BE2C (cell line): ENCODE measurements at places on chromosomes 1 and 21.

DNA sequence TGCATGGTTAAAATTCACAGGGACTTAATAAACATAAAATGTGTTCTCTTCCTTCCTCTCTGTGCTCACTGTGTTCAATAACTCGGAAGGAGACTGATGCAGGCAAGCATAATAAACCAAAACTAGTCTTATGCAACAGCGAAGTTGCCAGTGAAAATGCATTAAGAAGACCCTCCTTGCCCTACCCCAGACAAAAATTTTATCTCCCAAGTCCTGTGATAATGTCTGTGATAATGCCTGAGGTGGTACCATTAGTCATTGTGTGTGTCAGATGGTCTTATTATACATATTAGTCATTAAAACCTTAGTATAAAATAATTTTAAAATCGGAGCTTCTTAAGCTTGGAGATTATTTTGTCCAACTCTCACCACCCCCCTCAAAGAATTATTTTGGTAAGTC lies 97.8 kb downstream of the NGF start:
- DNase-seq: no peak

- DNase-seq: no peak
These were observed 159.1 kb upstream of the C8B start for GRCh38 chr1:57124768-57125446.

DNA sequence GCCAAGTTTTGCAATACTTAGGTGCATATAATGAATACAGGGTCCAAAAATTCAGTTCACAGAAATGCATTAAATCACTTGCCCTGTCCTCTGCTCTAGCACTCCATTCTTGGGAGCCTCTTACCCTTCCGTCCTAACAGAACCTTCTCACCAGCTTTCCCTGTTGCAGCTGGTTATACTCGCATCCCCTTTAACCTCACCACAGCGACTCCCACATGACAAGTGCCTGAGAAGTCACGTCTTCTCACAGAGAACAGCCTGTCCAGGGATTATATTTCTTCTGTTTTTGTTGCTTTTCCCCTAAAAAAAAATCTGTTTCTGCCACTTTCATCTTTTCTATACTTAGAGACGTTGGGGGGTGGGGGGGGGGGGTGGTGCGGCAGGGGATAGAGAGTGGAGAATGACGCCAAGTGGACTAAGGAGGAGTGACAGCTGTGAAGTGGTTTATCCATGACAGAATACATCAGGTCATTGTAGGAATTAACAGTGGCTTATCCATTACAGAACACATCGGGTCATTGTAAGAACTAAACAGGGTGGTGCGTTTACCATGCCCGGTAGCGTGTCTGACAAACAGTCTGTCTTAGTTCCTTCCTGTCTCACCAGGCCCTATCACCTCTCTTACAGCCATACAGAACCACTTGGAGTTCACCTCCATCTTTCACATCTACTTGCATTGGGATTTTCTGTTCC lies 117.6 kb downstream of the UBE2U start:
- no peak for DNase-seq

DNA sequence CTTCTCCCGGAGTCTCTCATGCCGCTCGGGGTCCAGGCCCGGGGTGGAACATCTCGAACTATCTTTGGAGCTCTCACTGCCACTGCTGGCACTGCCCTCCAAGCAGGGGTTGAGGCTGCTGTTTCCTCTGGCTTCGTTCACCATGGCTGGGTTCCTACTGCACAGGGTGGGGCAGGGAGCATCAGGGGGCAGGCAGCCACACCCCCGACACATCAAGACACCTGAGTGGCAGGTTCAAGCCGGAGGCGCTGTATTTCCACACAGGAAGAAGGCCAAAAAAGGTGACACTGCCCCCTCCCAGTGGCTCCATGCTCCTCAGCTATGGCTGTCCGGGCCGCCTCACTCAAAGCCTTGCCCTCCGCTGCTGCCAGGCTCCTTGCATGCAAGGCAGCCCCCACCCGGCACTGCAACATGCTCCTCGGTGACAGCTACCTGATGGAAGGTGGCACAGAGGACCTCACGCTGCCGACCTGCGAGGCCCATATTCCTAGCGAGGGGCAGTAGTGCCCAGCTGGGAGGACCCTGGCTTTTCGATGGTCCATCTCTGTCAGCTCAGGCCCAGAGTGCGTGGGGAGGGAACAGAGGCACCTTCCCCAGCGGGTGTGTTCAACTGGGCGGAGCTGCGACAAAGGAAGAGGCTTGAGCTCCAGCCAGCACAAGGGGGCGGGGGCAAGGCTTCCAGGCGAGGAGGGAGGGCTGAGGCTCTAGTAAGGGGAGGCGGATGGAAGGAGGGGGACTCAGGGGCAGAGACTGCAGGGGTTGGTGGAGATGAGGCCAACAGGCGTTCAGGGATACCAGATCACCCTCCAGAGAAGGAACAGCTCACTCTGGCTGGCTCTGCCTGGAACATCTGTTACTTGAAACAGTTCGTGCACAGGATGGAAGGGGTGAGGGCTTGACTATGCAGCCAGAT lies 2.5 kb downstream of the MTHFR start:
- peak; percentile 81 for DNase-seq

GRCh38 chr1:172342584-172343239 lies 77.8 kb upstream of the C1orf105 start:
- DNase-seq: no peak

- DNase-seq: no peak
These were observed 361.9 kb downstream of the HLX start for GRCh38 chr1:221241157-221241556.

DNA sequence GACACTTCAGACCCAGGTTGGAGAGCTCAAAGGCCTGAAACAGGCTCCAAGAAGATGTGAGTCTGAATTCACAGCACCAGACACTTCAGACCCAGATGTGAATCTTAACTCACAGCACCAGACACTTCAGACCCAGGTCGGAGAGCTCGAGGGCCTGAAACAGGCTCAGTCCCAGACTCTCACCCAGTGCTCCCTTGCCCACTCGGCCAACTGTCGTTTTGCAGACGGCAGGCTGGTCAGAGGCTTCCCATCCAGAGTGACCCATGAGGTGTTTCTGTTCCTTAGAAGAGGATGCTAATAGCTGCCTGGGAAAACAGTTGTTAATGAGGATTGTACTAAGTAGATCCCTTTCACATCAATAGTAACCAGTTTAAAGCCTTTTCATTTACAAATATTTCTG lies 88.4 kb downstream of the ADARB1 start:
- no peak for DNase-seq

- DNase-seq: no peak
These were observed 125.3 kb upstream of the HMGB4 start for GRCh38 chr1:33738536-33738935.

- DNase-seq: no peak
These were observed 301.0 kb downstream of the RWDD3 start for GRCh38 chr1:95534985-95535384.

DNA sequence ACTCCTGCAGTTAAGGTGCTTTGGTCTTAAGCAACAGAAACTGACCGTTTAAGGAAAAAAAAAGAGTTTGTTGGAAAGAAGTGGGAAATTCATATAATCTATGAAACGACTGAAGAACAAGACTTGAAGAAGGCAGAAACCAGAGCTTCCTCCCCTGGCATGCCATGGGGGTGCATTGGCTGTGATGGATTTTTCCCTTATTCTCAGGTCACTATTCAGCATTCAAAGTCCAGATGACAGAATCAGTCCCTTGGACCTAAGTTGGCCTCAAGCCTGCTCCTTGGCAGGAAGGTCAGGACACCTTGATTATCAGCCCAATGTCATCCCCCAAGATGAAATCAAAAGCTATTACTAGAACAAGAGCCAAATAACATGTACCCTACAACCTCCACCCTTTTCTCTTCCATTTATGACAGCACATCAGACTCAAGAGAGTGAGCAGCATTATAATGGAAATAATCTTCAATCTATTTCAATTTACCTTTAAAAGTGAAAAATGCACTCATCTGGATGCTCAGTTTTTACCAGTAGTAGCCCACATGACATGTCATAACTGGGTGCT lies 15.8 kb upstream of the TMEM9 start:
- DNase-seq: no peak

- DNase-seq: no peak
These were observed 273.1 kb upstream of the SNX7 start for GRCh38 chr1:98388441-98388840.

DNA sequence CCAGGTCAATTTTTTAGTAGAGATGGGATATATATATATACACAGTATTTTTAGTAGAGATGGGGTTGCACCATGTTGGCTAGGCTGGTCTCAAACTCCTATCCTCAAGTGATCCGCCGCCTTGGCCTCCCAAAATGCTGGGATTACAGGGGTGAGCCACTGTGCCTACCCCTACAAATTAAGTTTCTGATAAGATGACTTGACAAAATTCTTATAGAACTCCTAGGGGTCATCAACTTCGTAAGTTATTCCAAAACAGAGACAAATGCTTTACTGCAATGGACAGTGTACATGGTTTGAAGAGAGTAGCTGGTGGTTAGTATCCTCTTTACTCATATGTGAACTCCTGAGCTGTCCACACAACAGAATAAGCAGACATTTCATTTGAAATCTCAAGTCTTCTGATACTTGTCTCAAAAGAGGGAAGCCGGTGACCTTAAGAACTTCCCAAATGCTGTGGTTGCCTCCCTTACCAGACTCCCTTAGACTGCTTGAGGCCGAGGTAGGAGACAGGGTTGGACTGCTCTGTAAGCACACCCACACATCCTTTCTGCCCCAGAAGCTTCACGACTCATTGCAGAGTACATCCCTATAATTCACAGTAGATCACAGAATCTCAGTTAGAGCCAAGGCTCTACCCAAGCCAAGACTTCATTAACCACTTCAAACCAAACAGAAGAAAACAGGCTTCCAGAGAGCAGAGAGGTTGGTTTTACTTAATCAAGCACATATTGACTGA lies 244.1 kb upstream of the IRF2BP2 start:
- DNase-seq: no peak

- DNase-seq: no peak
These were observed 19.2 kb upstream of the ID3 start for GRCh38 chr1:23578311-23578996.

GRCh38 chr1:35788139-35788538 lies 18.4 kb upstream of the CLSPN start:
- no peak for DNase-seq

GRCh38 chr1:33326785-33327184 lies 5.9 kb upstream of the A3GALT2 start:
- DNase-seq: no peak

- peak; percentile 28 for DNase-seq
These were observed 217.8 kb downstream of the NCAM2 start for GRCh38 chr21:21216047-21216446.

DNA sequence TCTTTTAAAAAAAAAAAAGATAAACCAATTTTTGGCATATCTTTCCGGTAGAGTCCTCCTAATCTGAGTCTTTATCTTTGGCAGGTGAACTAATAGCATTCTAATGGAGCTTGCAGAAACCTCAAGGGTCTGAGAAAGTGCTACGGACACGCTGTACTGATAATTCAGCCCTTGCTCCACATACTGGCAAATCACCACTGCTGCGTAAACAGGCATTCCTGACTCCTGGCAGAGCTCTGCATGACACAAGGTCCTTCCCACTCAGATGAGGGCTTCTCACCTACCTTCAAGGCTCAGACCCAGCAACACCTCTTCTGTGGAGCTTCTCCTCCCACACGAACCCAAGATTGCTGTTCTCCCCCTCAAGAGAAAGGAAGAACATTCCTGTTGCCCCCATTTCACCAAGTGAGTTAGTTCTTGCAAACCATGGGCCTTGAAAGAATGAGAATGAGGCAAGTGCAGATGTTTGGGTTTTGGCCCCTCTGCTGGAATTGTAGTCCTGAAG lies 48.0 kb downstream of the LYST start:
- DNase-seq: no peak

DNA sequence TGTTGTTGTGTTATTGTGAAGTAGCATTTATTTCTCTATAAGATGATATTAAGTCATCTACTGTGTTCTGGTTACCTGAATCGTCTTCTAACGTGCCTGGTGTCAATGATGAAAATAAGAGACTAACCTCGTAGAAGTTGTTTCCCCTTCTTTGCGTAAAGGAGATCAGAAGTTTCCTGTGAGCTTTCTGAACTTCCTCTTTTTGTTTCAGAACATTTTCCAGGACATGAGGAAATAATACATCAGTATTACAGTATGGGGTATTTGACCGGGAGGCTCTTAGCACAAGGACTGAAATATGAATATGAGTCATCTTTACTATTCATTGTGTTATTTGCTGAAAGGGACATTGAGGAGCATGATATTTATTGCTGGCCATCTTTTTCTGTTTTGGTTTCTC lies 1.3 kb downstream of the ST6GALNAC3 start:
- no peak for DNase-seq

DNA sequence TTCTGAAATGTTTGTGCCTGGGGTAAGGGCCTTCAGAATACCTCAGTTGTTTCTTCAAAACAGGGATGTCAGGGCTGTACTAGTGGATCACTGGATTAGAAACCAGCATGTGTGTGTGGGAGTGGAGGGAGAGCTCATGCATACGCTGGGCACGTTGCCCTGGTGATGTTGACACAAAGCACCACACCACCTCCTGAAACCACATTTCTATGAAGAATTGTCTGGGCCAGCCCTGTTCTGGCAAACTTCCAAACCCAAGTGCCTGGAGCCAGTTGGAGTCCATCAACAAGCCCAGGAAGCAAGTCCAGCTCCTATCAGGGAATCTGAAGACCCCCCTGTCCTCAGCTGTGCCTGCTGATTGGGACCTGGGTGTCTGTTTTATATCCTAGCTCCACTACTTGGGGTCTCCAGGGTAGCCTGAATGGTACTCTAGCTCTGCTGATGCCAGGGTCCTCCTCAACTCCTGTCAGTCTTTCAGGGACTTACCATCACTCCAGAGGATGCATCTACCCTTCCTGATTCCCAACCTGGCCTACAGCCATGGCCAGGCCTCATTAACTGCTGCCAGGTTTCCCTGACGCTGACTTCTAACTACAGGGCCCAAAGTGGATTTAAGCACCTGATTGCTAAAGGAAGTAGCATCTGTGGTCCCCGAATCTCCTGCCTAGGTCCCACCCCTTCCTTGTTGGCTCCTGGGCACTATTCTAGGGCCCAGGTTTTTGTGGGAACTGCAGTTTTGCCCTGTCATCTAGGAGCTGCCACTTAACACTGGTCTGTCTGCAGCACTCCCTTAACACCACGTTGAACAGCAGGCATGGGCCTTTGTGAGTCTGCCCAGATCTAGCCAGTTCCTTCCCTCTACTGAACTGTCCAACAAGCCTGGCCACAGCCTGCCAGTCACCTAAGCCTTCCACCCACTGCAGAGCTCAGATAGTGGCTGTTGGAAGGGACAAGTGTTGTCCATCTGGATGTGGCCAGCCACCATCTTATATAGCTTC lies 45.5 kb downstream of the LPAR3 start:
- DNase-seq: peak; percentile 86

- no peak for DNase-seq
These were observed 44.5 kb downstream of the ARHGEF16 start for GRCh38 chr1:3498986-3499385.

- no peak for DNase-seq
These were observed 53.1 kb upstream of the CACNA1E start for GRCh38 chr1:181430015-181430885.

GRCh38 chr21:43287111-43287760 lies 118.4 kb downstream of the CRYAA start:
- DNase-seq: peak; percentile 1
